ENCODE measurements at places on chromosomes 1 and 21. TPM values are rescaled to one million over a fixed set of nuclear protein-coding genes. Genes with fewer than 3 reads are reported as not detected.

DNA sequence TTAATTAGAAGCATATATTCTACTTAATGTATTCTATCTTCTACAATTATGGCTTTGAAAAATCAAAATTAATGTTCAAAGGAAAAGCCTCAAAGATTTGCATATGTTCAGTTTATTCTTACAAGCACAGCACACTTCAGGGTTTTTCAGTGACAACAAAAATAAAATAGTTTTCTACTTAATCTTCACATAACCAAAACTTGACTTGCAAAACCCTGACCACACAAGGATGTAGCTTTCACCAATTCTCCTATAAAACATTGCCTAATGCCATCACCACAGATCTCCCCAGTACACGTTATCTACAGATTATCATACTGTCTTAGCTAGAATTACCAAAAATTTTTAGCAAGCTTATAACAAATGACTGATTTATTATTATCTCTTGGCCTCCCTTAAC is 23.3 kb downstream of the LPAR3 start:
- DNase-seq = no peak

The SLAMF9 gene
- not detected for total RNA-seq

GRCh38 chr1:198633675-198634121 is 5.1 kb upstream of the PTPRC start:
- peak; percentile 84 for DNase-seq

DNA sequence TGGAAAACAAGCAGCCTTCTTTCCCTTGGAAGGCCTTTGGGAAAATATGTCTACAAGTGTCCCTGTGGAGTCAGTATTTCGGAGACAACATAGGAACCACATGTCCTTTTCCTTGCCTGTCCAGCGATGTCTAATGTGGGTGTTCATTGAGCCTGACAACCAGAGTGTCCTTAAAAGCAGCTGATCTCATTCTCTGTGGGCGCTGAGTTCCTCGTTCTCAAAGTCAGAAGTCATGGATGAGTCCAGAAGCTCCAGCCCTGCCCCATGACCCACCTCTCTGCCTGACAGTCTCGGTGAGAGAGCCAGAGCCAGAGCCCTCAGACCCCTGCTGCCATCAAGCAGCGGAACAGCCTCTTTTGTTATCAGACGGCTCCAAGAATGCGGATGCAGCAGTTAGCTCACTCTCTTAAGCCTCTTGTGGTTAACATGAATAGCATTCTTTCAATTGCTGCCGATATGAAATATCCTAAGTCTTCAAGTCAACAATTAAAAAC is 329.2 kb downstream of the TGFB2 start:
- no peak for DNase-seq

The GBP2 gene
- total RNA-seq = 29.2 TPM

The CCDC24 gene
- 18.4 TPM for total RNA-seq

GRCh38 chr1:165063181-165063965 is 293.1 kb downstream of the LMX1A start:
- DNase-seq = no peak

GRCh38 chr1:21217812-21218596 is 41.3 kb upstream of the EIF4G3 start:
- peak; percentile 27 for DNase-seq

The A3GALT2 gene
- total RNA-seq = not detected

DNA sequence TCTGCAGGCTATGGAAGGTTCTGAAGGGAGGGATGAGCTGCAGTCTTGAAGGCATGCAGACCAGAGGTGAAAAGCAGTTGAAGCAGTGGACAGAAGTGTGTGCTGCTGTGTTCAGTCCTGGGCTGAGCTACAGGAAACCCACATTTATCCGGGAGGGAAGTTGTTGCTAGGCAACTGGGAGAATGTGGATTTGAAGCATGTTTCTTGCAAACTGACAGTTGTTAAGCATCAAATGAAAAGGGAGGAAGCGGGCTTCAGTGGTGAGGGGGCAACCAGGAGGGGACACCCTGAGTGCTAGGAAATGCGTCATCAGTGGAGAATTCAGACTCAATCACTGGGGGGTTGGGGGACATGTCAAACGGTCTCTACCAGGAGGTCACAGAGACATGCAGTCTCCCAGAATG is 28.7 kb downstream of the ABCA4 start:
- no peak for DNase-seq

DNA sequence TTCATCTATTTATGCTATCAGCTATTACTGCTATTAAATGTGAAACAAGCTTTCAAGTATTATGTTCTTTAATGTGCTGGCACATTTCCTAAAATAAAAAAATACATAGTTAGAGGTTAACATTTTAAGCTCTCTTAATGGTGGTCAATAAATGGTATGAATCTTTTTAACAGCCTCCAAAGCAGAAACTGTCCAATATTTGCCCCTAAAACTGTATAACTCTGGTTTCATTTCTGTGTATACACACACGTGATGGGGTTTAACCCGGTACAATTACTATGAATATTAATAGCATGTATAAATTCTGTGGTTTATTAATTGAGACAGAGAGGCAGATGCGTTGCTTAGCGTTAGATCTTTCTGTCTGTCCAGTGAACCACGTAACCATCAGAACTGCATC is 2.2 kb downstream of the ESRRG start:
- no peak for DNase-seq

The CD55 gene
- 239 TPM for total RNA-seq

DNA sequence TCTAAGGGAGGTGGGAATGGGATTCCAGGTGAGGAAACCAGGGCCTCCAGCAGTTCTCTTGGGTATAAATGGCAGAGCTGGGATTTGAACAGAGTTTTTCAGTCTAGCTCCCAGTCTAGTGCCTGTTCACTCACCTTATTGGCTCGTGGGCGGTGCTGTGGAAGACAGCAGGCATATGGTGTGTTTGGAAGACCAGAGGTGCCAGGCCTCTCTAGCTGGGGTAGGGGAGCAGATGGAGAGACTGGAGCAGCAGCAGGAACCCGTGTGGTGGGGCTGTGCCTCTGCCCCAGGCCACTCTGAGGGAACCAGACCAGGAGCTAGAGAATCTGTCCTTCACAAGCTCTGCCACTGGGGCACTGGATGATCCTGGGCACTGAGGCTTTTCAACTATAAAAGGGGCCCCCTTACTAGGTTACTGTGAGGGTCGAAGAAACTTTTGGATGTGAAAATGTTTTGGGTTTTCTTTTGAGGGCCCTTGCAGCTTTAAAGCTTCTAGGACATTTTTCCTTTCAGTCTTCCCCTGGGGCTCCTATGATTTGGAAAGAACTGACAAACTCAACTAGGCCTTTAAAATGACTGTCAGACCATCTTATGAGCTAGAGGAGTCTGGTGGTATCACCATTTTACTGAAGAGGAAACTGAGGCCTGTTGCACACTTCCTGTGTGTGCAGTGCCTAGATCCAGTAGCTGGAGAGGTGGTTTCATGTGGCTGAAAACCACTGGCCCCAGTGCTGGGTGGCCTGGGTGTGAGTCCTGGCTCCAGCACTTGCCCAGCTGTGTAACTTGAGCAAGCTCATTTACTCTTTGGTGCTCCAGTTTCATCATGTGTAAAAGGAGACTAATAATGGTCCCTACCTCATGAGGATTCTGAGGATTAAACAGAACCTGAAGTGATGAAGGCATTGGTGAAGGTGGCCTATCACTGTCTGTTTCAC is 6.1 kb downstream of the DMRTB1 start:
- DNase-seq = no peak

The MIXL1 gene
- total RNA-seq = 1.7 TPM

DNA sequence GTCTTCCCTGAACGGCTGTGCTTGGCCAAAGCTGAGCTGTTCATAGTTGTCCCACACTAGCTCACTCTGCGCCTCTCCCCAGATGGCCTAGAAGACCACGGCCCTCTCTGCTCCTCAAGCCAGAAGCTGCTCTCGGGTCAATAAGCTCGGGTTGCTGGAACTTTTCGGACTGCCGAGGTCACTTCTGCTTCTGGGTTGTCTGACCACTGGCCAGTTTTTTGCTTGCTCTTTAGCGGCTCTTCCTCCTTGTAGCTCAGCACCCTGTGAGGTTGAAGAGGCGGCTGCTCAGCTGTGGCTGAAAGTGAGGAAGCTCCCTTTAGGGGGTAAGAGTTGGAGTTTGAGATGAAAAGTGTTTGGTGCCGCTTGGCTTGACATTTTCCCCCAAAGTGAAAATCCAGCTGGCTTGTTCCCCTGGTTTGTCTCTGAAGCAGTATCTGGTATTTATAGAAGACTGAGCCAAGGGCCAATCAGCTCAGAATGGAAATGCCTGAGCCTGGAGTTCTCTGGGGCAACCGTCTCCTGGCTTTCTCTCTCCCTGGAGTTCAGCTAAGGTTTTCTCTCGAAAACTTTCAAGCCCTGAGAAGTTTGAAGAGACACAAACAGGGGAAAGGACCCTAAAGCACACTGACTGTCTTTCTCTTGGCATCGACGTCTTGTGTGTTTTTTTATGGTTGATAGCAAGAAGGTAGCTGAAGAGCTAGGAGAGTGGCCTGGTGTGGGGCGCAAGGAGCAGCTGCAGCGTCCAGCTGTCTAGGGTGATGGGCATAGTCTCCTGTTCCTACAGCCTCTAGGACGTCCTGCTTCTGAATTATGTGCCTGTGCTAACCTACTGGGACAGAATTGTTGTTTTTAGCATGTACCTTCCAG is 72.0 kb downstream of the SYT6 start:
- DNase-seq = no peak

The STMN1 gene
- total RNA-seq = 42.2 TPM

The CD84 gene
- total RNA-seq = 63.9 TPM

The CFHR4 gene
- total RNA-seq = not detected

The BCAN gene
- not detected for total RNA-seq

- DNase-seq = peak; percentile 83
These were observed 5.6 kb upstream of the FAM131C start for GRCh38 chr1:16078925-16079656.

- no peak for DNase-seq
These were observed 39.4 kb upstream of the ZNF496 start for GRCh38 chr1:247370786-247371732.

Measured in B cell (primary cell).